ENCODE measurements at places on chromosomes 3 and 15.

DNA sequence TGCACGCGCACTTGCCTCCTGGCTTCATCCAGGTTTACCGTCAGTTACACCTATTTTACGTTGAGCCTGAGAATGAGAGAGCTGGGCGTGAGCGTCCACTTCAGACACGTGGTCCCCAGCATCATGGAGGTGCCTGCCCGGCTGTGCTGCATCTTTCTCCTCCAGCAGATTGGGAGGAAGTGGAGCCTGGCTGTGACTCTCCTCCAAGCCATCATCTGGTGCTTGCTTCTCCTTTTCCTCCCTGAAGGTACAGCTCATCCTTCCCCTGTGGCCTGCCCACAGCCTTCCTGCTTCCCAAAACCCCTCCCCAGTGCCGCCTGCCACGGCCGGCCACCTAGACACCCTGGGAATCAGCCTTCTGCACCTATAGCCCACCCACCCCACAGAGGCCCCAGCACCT, 31.6 kb downstream of the SLC22A14 start:
- no peak for DNase-seq

- peak; percentile 85 for DNase-seq
Observed at GRCh38 chr3:8501371-8502131, at the start of gene LMCD1. LMCD1 (plus strand) TSS chr3:8501823; CDS start chr3:8501939, 116 bp downstream.

GRCh38 chr3:50275141-50275995, 3.5 kb upstream of the LSMEM2 start:
- DNase-seq: no peak

- no peak for DNase-seq
Observed at GRCh38 chr3:146067048-146067447, 93.9 kb downstream of the PLOD2 start.

GRCh38 chr15:90121086-90121485, 18.8 kb upstream of the IDH2 start:
- DNase-seq: no peak
